Fibroblast of mammary gland (primary cell): ENCODE measurements at places on chromosomes 1 and 21.
A peak's percentile ranks its signal among the peaks of the same experiment; 100 is the strongest.

GRCh38 chr1:200905411-200906052 is 10.8 kb downstream of the INAVA start:
- DNase-seq, result peak; percentile 10

GRCh38 chr1:154182344-154183045 is 9.4 kb downstream of the TPM3 start:
- DNase-seq, result peak; percentile 79

- DNase-seq, result peak; percentile 57
Observed at GRCh38 chr1:205371871-205372660, 15.3 kb upstream of the KLHDC8A start.

- no peak for DNase-seq
Observed at GRCh38 chr1:205359771-205360565, 3.2 kb upstream of the KLHDC8A start.

DNA sequence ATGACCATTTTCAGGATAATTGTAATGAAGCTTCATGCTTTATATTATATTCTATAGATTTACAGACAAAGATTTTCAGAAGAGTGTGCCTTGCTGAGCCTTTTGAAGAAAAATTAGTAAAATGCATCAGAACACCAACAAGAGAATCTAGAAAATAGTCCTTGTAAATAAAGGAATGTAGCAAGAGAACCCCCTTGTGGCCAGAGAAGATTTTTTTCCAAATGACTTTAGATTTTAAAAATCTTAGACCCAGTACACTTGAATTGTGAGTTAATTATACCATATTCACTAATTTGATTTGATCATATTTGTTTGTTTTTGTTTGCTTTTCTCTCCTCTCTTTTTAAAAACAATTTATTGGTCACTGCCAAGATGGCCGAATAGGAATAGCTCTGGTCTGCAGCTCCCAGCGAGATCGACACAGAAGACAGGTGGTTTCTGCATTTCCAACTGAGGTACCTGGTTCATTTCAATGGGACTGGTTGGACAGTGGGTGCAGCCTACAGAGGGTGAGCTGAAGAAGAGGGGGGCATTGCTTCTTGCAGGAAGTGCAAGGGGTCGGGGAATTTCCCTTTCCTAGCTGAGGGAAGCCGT is 12.8 kb upstream of the IFI44L start:
- DNase-seq, result peak; percentile 64

DNA sequence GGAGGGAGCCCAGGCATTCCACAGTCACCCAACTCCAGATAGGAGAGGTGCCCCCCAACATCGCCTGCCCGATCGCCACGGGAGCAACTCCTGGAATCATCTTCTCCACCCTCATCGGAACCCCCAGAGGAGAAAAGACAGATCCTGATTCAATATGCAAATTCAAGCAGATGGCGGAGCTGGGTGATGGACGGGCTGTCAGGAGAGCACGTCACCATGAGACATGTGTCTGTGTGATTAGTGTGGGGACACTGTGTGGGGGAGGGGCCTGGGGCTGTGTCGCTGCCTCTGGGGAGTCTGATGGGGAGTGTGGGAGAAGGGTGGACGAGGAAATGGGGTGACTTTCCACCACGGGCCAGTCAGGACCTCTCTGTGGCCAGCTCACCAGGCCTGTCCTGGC is 90.2 kb upstream of the CSF3R start:
- DNase-seq, result no peak

DNA sequence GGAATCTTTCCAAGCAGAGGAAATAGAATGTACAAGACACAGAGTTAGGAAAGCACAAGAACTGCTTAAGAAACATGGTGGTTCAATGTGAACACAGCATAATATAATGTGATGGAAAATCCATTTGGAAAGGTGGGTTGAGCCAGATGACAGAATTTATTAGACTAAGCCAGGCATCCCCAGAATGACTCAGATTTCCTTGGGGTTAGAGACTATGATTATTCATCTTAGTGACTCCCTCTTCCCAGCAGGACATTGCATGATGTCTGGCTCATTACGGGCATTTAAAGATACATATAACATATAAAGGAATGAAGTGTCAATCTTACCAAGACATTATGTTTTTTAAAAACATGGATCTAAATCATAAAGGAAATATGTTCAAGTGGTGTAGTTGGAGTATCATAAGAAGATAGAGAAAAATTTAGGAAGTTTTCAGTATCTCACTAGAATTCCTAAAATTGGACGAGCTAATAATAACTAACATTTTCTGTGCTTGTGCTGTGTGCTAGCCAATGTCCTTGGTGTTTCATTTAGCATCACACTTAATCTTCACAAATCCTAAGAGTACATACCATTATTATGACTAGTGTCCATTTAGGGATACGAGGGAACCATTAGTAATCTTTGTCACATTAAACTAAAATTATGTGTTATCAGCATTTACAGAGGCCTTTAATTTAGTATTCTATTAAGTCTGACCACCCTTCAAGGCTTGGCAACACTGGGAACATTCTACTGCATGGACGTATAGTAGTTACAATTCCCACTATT is 41.0 kb upstream of the ST6GALNAC5 start:
- peak; percentile 72 for DNase-seq

DNA sequence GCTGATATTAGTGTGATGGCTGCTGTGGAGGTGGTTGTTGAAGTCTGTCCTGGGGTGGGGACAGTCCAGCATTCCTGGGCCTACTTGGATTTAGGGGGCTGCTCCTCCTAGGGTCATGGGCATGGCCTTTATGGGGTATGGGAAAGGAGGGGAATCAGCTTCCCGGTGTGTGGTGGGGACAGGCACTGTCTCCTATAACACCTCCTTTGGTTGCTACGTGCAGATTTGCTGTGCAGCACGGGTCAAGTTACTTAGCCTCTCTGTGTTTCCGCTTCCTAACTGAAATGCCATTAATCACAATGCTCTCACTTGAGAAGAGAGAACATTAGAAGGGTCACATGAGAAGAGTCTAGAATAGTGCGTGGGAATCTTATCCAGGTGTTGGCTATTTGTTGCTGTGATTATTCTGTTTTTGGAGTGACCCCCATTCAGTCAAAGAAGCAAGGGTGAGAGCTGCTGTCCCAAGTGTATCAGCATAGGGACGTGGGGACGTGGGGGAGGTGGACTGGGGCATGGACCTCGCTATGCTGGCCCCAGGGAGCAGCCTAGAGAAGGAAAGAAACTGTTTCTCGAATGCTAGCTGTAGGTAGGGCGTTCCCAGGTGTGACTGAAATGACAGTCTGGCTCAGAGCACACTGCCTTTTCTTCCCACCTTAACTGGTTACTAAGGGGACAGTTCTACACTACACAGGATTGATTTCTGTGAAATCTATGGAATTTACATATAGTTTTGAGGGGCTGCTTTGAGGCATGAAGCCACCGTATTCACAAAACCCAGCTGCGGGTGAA is 19.9 kb downstream of the SOX13 start:
- no peak for DNase-seq

GRCh38 chr21:29786496-29787360 is 153.1 kb downstream of the GRIK1 start:
- no peak for DNase-seq

GRCh38 chr1:67367370-67368045 is 59.8 kb downstream of the IL12RB2 start:
- peak; percentile 29 for DNase-seq

GRCh38 chr1:160761046-160761445 is 22.0 kb downstream of the SLAMF7 start:
- no peak for DNase-seq

- no peak for DNase-seq
Observed at GRCh38 chr21:44914176-44914874, 6.4 kb downstream of the ITGB2 start.

DNA sequence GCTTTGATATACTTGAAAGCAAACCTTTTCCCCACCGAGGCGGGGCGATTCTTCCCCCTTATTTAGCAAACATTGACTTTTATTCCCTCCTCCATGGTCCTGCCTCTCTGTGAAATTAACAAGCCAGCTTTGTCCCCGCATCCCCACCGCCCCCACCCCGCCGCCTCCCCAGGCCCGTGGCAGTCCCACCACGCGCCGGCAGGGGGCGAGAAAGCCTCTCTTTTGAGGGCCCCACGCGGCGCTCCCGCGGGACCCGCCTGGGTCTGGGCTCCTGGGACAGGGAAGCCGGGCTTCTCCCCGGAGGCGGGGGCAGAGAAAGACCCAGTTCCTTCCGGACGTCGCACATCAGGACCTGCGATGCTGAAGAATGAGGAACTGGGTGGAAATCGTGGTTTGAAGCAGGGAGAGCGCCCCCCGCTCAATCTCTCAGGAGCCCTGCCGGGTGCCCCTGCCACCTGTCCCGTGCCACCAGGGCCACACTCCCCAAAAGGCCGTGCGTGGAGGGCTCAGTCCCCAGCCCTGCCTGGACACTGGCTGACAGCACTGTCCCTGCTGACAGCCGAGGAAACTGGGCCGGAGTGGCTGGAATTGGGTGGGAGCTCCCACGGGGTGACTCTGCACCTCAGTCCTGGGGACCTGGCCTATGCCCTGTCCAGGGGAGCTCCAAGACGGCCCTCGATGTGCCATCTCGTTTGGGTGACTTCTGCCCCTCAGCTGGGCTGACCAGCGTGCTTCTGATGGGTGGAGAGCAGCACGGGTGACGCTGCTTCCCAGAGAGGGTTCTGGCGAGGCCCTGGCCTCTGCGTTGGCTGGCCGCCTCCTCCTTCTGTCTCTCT is 8.6 kb upstream of the ACTRT2 start:
- DNase-seq, result no peak

- DNase-seq, result peak; percentile 75
Observed at GRCh38 chr1:113036639-113037321, 36.2 kb upstream of the LRIG2 start.

- no peak for DNase-seq
Observed at GRCh38 chr1:185156288-185156853, 382 bp downstream of the TRMT1L start.

GRCh38 chr1:214974002-214974401 is 108.5 kb upstream of the KCNK2 start:
- no peak for DNase-seq

DNA sequence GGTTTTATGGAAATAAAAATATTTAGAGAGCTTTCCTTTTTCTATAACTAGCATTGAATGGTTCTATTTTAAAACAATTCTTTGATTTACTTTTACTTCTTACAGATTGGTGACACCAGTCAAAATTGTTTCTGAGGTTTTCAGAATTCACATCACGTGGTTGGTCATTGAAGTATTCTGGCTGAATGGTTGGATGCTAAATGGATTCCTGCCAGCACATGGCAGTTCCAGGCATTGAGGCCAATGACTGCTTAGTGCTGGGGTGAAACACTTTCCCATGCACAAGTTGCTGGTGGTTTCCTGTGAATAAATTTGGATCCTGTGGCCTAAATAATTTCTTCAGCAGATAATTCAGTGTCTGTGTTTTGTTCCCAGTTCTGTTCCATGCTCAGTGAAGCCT is 20.6 kb downstream of the NCAM2 start:
- no peak for DNase-seq
